ENCODE measurements at places on chromosomes 12 and 14.

GRCh38 chr12:6360578-6361490 lies 14.5 kb downstream of the SCNN1A start:
- DNase-seq: no peak

- DNase-seq: no peak
These were observed 51.7 kb downstream of the RPH3A start for GRCh38 chr12:112843287-112843686.

GRCh38 chr14:98945611-98946570 lies 326.1 kb downstream of the BCL11B start:
- no peak for DNase-seq

- no peak for DNase-seq
These were observed 139.3 kb upstream of the NTF3 start for GRCh38 chr12:5292651-5293050.

GRCh38 chr14:84864548-84865271 lies 665.2 kb upstream of the FLRT2 start:
- no peak for DNase-seq

- no peak for DNase-seq
These were observed 1100.7 kb downstream of the TRHDE start for GRCh38 chr12:73372856-73373255.

DNA sequence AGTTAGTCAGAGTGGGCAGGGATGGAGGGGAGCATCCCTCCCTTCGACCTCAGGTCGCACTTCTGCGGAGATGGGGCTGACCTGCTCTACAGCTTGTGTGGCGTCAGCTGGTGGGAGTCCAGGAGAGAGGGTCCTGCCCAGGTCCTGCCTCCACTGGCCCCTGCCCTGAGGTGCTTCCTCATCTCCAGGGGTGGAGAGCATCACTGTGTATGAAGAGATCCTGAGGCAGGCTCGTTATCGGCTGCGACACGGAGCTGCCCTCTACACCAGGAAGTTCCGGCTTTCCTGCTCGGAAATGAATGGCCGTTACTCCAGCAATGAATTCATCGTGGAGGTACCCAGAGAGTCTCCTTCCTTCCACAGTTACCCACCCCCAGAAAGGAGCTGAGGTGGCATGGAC lies 20.2 kb downstream of the CLSTN3 start:
- no peak for DNase-seq

DNA sequence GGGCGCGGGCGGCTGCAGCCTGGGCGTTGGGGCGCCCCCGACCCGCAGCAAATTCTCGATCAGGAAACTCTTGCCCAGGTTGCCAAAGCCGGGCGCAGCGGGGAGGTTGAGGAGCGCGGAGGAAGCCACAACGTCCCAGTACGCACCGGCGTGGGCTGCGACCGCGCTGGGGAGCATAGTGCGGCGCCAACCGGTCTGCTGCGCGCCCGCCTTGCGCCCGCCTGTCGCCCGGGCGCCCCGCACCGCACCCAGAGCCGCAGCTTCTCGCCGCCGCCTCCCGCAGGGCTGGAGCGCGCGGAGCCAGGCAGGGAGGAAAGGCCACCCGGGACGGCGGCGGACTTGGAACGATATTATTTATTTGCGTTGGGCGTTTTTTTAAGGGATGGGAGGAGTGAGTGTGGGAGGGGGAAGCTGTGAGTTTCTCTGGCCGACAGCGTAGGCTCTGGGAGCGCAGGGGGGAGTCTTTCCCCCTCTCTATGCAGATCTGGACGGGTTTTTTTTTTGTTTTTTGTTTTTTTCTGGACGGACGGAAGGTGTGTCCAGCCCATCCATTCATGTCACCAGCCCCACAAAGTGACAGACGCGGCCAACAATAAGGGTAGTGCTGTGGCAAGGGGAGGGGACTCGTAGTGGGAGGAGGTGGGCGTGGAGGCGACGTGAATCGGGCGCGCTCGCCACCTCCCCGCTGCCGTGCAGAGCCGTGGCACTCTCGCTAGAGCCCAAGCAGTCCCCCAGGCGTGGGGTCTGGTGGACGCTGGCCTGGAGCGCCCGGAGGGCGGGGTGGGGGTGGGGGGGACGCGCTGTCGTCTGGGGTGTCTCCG lies at the start of gene DBX2:
Gene DBX2 (minus strand): TSS at position 349 of the 821 bp plus-strand sequence. CDS start 172 bp downstream, at position 177.
- no peak for DNase-seq

- DNase-seq: no peak
These were observed 614.9 kb downstream of the SLC16A7 start for GRCh38 chr12:60210756-60211155.

- DNase-seq: no peak
These were observed 151.8 kb downstream of the CRADD start for GRCh38 chr12:93829016-93829415.

DNA sequence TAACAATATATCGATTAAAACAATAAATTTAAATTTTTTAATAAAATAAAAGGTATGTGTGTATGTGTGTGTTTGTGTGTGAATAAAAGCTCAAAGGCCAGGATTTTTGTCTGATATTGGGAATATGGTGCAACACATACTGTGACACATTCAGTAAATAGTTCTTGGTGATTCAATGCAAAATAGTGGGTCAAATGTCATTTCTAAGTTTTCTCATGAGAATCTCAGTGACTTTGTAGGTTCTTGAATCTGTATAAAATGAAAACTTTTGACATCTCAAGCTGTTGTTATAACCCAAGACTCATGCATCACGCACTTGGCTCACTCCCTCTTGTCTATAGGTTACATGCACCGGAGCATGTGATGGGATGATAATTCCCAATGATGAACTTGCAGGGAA lies 16.2 kb upstream of the MED6 start:
- no peak for DNase-seq

GRCh38 chr12:71691504-71692129 lies 5.7 kb downstream of the TMEM19 start:
- DNase-seq: no peak

GRCh38 chr12:99495799-99496198 lies 151.8 kb upstream of the GARIN6 start:
- DNase-seq: no peak

DNA sequence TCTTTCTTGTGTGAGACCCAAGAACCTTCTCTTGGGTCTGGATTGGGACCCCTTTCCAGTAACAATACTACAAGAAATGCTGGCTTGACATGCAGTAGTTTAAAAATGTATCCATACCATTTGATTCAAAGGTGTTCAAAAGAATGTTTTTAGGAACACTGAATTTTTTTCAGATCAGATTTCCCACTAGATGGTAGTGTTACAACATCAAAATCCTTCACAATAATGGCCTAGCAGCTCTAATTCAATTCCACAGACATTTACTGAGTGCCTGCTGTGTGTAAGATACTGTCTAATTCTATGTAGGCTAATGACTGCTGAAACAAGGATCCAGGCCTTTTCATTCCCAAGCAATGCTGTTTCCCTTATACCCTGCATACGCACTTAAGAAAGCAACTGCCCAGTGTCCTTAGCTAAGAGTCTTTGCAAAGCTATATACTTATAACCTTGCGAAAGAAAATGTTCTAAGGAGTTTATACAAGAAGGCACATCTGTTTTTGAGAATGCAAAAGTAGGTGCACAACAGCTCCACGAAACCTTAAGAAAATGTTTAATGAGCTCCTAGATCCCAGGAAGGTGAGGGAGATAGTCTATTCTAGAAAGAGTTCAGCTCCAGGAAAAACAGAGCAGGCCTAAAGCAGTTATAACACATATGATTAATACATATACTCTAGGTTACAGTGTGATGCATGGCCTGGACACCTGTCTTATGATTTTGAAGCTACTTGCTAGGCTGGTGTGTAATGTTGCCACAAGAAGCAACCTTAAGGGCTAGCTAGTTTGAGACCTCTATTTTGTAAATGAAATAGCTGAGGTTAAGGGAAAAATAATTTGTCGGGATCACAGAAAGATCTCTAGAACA lies 50.9 kb upstream of the PKP2 start:
- no peak for DNase-seq

DNA sequence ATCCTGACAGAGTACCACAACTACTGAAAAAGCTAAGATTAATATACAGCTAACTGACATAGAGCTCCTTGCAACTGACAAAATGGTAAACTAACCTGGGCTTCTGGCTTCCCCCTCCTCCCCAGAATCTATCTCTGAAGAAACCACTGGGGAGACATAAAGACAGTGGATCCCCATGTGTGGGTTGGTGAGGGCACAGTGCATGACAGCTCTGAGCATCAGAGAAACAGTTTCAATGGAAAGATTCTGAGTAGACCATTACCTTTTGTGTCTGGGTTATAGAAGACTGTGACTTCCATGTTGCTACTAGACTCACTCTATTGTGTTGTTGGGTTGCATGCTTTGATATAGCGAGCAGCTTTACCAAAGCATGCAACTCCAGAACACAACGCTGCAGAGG lies 247.4 kb downstream of the EFCAB11 start:
- no peak for DNase-seq

GRCh38 chr12:6534695-6534944 lies 303 bp downstream of the GAPDH start:
- no peak for DNase-seq

DNA sequence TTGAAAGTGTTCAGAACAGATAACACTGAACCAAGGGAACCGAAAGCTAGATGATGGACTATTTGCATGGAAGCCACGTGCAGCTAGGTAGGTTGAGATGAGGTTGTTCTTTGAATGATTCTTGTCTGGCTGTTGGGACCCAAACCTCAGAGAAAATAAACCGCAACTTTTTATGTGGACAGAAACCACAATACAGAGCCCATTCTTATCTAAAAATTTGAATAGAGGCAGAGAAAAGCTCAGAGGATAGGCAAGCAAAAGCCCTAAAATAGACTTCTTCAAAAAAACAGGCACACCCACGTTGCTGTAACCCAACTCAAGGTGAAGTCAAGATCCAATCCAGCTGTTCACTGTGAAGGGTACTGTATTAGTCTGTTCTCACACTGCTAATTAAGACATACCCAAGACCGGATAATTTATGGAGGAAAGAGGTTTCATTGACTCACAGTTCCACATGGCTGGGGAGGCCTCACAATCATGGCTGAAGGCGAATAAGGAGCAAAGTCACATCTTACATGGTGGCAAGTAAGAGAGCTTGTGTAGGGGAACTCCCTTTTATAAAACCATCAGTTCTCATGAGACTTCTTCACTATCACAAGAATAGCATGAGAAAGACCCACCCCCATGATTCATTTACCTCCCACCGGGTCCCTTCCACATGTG lies 353.8 kb downstream of the AACS start:
- DNase-seq: no peak

GRCh38 chr12:10088955-10089900 lies 9.6 kb downstream of the CLEC1A start:
- DNase-seq: no peak

- DNase-seq: no peak
These were observed 1.4 kb downstream of the PRKD1 start for GRCh38 chr14:29926228-29926627.

- DNase-seq: no peak
These were observed 11.6 kb downstream of the FGD6 start for GRCh38 chr12:95205685-95206084.

GRCh38 chr12:105704787-105705186 lies 374.3 kb downstream of the C12orf75 start:
- no peak for DNase-seq

GRCh38 chr12:15146585-15146984 lies 74.6 kb downstream of the RERG start:
- DNase-seq: no peak

DNA sequence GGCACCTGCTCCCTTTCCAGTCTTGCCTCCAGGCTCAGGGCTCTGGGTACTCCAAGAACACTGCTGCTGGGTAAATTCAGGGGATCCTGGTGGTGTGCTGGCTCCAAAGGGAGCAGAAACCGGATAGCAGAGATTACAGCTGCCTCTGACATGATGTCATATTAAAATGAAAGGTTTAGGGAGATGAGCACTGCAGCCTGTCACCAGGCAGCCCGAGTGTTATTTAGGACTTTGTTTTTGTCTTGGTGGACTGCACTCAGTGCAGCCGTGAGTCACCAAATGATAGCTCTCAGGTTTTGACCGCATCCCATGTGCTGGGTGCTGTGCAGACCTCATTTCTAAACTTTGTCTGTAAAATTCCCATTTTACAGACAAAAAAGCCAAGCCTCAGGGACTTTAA lies 266.0 kb upstream of the CRY1 start:
- DNase-seq: no peak

- no peak for DNase-seq
These were observed 122.0 kb downstream of the KCNC2 start for GRCh38 chr12:75087654-75088053.

DNA sequence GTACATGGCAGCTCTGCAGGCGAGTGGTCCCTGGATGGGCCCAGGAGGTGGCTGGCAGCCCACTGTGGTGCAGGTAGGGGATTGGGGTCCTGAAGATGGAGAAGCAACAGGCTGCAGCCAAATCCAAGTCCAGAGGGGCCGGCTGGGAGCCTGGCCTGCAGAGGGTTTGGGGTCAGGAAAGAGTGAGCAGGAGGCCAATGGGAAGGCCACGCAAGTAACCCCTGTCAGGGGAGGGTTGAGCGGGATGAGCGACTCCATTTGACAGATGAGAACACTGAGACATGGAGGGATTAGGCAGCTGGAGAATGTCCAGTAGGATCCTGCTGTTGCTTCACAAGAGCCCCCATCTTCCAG lies 136.0 kb downstream of the BCL11B start:
- DNase-seq: no peak
